Aorta (tissue), 5 donors: ENCODE measurements at places on chromosomes 2 and 18. TPM values are rescaled to one million over a fixed set of nuclear protein-coding genes. Genes with fewer than 3 reads are reported as not detected.

OTOF gene
- total RNA-seq: 0.06 TPM

CELF4 gene
- not detected for total RNA-seq

DNA sequence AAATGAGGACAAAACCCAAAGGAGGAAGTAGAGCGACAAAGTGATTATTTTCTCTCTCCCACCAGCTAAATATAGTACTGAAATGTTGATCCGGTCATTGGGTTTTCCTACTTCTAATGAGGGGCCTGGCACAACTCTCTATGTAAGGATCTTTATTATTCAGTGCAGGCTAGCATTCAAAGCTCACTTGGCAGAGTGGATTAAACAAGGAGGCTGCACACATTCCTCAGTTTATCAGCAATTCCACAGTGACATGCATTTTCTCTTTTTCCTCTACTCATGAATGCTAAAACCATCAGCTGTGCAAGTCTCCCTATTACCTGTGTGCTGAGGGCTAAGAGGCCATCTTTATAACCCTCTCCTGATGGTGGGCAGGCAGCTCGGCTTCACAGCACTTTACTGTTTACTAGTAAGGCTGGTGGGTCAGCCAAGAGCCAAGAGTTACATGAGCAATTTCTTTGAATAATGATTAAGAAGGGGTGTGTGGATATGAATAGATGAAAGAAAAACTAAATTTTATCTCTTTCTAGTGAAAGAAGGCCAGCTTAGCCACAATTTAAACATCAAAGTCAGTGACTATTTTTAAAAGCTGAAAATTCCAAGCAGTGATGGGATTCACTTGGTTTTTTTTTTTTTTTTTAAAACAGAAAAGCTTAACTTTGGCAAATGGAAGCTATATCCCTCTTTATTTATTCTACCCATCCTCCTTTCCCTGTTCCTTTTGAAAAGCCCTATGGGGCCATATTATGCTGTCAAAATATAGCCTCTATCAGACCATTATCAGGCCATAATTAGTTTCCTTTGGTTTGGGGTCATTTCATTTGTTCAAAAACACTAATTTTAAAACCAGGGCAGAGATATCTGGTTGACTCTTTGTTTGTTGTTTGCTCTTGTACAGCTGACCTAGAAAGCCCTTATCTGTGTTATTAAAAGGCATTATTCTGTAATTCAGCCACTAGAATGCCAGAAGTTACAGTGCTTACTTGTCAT, 111.0 kb downstream of the RBM43 start:
- DNase-seq: no peak
- H3K27ac ChIP-seq: no peak overlapping the region
- no peak overlapping the region for H3K4me3 ChIP-seq
- no peaks in the 10 kb centered on the region for H3K36me3 ChIP-seq

DNA sequence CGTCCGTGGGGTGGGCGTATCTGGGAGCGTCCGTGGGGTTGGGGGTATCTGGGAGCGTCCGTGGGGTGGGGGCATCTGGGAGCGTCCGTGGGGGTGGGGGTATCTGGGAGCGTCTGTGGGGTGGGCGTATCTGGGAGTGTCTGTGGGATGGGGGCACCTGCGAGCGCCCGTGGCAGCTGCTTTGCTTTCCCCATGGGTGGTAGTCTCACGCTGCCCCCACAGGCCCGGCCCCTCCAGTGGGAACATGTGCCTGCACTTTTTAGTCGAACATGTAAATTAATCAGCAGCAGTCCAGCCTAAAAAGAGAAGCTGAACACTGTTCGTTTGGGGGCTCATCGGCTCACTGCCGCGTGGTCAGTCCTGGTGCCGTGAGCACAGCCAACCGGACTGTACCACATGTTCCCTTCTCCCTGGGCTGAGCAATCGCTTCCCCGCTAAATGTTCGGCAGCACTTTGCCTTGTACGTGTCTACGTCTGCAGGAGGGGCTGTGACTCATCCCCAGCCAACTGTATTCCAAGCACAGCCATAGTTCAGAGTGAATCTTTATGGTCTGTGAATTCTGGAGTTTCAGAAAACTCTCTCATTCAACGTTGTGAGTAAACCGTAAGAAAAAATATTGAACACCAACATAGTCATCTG, 271.5 kb downstream of the AGAP1 start:
- H3K4me3 ChIP-seq: no peak overlapping the region
- no peaks in the 10 kb centered on the region for H3K4me1 ChIP-seq
- DNase-seq: no peak
- H3K27me3 ChIP-seq: no peaks in the 10 kb centered on the region
- H3K36me3 ChIP-seq: no peaks in the 10 kb centered on the region
- H3K27ac ChIP-seq: no peak overlapping the region
